ENCODE measurements at places on chromosomes 2 and 18.

DNA sequence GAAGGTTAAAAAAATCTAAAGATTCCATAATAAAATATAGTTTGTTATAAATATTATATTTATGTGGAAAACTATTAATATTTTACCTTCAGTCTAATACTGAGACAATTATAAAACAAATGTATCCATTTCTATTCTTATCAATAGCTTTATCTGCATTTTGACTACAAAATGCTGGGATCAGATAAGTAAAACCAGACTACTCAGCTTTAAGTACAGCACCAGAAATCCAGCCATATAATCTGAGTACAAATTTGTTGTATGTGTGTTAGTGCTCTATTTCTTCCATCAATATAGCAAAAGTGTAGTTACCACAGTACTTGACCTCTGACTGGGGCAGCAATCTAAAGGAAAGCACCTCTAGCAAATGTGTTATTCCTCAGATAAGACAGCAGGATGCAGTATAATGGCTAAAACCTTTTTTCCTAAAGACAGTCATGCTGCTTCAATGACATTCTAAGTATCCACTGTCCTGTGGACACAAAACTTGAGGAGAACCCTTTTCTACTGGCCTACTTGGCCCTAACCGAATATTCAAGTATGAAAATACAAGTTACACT is 68.1 kb downstream of the OLA1 start:
- no peak for DNase-seq

DNA sequence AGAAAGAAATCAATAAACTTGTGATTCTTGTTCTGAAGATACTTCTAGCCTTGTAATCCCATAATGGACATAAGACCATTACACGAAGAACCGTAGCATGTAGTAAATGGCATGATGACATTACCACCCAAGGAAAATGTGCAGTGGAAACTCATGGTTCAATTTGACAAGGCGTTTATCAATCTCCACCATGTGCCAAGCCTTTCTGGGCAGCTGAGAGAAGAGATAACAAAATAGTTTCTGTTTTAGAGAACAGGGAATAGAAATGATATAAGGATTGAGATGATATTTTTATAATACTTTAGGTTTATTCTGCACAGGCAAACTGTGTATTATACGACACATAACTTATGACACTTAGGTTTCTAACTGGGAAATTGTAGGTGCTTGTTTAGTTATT is 19.2 kb downstream of the ABI2 start:
- no peak for DNase-seq

GRCh38 chr2:175463589-175464310 is 282.2 kb upstream of the ATP5MC3 start:
- peak; percentile 98 for DNase-seq

- no peak for DNase-seq
Measured at GRCh38 chr2:180876506-180876905, 103.9 kb upstream of the UBE2E3 start.

DNA sequence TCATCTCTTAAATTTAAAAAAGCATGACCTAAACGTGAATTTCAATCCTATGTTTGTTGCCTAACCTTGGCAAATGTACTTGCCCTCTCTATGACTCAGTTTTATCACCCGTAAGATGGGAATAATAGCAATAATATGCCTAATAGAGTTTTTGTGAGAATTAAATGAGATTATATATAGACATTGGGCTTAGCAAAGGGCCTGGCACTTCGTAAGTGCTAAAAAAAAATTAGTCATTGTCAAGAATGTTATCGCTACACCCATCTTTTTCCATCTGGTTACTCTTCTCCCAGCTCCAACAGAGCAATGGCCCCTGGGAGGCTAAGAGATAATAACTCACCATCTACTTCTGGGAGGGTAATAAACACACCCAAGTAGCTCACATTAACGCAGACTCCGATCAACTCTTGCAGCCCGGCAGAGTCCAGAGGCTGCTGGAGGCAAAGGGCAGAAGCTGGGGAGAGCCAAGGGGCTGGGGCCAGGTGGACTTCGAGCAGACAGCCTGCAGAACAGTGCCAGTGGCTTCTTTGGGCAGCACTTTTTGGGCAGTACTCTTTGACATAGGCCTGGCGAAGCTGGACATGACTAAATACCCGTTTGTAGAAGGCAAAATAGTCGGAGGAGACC is 63.9 kb upstream of the STPG4 start:
- no peak for DNase-seq

GRCh38 chr2:25701801-25702200 is 28.4 kb upstream of the DTNB start:
- no peak for DNase-seq

DNA sequence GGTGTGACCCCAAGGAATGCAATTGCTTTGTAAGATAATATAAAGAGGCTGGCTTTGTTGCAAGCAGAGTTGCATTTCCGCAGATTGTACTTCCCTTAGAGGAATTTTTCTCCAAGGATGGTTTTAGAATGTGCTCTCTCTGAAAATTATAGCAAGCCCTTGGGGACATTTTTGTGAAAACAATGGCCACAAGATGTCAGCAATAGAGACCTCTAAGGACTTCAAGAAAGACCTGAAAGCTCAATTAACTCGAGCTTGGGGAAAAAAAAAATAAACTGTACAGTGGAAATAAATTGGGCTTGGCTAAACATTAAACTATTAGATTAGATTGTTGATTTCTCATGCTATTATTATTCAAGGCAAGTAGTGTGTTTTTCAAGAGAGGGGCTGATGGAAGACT is 81.3 kb upstream of the KYNU start:
- no peak for DNase-seq

- no peak for DNase-seq
Measured at GRCh38 chr18:46536215-46536874, 120.7 kb downstream of the LOXHD1 start.

DNA sequence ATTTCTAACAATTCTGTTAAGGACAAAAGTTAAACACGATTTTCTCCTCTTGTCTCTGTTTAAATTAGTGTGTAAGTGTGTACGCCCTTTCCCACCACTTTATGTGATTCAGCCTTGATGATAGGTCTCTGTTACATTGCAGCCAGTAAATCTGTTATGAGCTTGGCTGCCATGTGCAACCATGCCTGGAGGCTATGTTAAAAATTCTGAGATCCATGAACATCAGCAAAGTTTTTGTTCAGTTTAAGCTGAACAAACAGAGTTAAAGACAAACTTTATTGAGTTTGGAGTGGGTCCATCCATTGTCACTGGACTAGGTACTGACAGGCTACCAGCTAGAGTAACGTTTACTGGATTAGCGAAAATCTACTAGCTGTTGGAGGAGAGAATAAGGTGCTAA is 110.4 kb downstream of the NCKAP5 start:
- no peak for DNase-seq

GRCh38 chr2:79446313-79446712 is 66.5 kb upstream of the CTNNA2 start:
- no peak for DNase-seq

DNA sequence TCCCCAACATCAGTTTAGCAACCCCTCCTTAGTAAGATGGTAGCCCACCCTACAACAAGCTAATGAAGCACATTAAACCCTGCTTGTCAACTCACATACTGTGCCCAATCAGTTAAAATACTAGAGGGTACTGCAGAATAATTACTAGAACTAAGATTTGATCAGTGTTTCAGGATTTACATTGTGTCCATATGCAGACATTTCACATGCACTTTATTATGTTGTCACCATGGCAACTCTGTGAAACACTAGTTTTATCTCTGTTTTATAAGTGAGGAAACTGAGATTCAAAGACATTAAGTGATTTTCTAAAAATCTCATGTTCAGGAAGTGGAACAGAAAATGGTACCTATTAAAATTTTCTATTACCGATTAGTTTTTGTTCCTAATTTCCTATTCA is 61.7 kb downstream of the CYBRD1 start:
- DNase-seq: no peak

DNA sequence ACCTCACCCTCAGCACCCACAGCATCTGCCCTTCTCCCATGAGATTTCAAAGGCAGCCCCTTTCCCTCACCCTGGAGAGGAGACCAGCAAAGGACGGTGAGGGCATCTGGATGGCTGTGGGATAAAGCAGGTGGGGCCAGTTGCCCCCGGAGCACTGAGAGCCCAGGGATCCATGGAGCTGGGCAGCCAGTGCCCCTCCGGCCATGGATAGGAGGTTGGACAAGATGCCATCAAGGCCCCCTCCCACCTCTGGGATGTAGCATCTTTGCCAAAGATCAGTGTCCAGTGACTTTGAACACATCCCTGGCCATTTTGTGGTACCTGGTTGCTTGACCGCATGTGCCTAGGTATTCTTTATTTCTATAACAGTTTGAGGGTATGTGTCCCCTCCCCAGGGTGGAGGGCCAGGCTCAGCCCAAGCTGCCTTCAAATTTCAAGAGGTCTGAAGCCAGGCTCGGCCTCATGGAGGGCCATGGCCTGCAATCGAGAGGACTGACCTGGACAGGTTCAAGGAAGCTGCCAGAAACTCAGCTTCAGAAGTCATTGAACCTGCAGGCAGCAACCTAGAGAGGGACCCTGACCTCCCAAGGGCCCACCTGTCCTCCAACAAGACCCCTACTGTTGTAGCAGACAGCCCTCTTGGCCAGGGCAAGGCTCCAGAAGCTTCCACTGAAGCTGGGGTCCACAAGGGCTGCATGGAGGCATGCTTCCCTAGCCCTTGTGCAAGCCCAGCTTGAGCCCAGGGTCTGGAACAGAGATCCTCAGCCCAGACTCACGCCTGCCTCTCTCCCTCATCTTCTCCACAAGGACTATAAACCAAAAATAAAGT is 55.5 kb upstream of the BIN1 start:
- no peak for DNase-seq

DNA sequence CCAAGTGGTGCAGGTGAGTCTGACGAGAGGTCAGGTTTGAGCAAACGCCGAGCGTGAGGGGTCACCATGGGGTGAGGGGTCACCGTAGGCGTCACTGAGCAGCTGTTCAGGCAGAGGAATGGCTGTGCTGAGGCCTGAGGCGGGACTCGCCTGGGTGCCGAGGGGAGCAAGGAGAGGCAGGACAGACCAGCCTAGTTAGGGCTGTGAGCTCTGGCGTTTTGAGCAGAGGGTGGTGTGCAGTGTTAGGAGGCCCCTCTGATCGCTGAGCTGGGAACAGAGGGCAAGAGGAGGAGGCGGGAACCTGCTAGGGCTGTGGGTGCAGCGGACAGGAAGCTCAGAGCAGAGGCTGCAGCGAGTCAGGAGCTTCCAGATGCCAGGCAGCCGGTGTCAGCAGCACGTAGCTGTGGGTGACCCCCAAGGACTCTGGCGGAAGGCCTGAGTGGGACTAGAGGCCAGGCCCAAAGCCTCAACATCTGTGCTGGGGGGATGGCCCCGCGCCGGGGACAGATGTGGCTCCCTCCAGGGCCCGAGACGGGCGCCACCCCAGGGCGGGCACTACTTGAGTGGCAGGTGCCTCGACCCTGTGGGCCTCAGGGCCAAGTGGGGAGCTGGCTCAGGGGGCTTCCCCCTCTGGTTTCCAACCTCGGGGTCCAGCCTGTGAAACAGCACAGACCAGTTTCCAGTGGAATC is 55.7 kb downstream of the KCNG2 start:
- DNase-seq: no peak

GRCh38 chr18:6561016-6561415 is 146.3 kb upstream of the L3MBTL4 start:
- DNase-seq: no peak

GRCh38 chr2:236298924-236299475 is 34.8 kb upstream of the ASB18 start:
- DNase-seq: no peak

- DNase-seq: no peak
Measured at GRCh38 chr18:7924616-7925015, 357.5 kb downstream of the PTPRM start.

GRCh38 chr2:147927053-147927588 is 82.3 kb downstream of the ACVR2A start:
- DNase-seq: no peak

DNA sequence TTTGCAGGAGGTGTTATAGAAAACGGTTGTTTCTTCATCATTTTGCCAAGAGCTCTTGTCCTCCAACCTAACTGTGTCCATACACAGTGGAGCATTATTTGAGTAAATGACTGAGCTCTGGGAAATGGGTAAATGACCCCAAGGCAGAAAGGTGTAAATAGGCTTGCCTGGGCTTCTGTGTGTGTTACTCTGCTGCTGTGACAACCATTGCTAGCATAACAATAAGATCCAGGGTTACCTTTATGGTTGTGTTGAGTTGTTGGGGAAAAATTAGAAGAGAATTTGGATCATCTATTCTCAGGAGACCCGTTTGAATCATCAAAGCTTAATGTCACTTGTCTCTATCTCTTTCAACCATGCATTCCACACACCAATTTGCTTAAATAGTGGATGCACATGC is 672.7 kb downstream of the DPP10 start:
- DNase-seq: no peak

DNA sequence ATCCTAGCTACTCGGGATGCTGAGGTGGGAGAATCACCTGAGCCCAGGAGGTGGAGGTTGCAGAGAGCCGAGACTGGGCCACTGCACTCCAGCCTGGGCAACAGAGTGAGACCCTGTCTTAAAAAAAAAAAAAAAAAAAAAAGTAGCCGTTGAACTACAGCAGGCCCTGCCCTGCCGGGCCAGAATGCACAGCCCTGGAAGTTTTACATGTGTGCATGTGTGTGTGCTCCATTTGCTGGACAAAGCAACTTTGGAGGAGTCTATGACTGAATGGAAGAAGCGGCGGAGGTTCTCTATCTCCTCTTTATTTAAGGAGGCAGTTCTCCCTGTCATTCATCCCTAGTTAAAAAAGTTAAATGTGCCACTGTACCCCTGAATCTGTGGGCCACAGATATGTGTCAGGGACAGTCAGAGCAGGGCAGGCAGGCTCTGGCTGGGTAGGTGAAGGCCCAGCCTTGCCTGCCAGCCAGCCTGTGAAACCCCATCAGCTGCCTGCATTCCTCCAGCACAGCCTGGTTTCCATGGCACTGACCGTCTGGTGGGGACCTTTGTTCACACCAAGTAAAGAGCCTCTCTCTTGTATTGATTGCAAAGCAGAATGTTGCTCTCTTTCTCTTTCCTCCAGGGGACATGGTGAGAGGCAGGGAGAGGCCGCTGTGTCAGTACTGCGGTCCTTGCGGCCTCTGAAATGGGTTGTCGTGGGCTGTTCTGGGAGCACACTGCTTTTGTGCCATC is 10.9 kb downstream of the LIPG start:
- DNase-seq: no peak

GRCh38 chr2:65800998-65801397 is 368.6 kb upstream of the SPRED2 start:
- DNase-seq: no peak

DNA sequence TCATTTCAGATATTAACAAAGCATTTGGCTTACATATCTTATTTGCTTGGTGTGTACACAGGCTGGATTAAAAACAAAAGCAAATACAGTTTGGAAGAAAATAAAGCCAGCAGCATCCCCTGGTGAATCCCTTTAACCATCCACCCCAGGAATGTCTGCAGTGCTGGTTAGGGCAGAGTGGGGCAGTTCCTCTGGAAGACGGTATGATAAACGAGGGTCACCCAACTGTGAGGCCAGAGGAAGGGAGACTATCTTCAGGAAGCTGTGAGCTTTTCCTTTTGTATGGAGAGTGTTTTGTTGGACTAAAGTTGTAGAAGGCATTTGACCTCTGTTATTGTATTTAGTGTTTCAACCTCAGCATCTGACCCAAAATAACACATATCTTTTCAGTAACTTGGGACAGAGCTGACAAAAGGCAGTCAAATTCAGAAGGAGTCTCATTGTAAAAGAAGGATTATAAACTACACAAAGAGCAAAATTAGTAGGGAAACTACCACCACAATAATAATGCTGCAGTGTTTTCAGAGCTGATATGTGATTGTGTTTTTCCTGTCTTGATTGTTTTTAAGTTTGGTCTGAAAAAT is 159.1 kb downstream of the FMNL2 start:
- DNase-seq: no peak

- DNase-seq: no peak
Measured at GRCh38 chr2:143850084-143850483, 669.8 kb downstream of the ZEB2 start.
